ENCODE measurements at places on chromosomes 5 and 9.

DNA sequence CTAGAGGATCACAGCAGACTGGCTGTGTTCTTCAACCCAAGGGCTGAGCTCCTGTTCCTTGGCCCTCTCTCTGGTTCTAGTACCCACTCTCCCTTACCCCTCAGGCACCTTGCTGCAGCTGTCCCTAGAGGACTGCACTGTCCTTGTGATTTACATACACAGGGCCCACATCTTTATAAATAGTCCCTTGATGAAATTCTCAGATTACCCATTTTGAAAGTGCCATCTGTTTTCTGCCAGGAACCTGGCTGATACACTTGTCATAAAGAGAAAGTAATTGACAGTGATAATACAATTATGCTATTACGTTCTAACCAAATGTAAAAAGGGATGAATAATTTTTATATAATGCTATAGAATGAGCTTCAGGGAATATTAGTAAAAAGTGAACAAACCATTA is 16.5 kb upstream of the SPARC start:
- DNase-seq = no peak

GRCh38 chr5:170886210-170886894 is 24.5 kb downstream of the RANBP17 start:
- DNase-seq = no peak

DNA sequence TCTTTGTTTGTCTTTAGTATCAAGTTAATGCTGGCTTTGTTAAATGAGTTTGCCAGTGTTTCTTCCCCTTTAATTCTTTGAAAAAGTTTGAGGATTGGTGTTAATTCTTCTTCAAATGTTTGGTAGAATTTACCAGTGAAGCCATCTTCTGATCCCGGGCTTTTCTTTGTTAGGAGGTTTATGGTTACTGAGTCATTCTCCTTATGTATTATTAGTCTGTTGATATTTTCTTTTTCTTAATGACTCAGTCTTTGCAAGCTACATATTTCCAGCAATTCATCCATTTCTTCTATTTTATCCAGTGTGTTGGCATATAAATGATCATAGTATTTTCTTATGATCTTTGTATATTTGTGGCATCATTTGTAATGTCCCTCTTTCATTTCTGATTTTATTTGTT is 74.5 kb upstream of the SPINK5 start:
- DNase-seq = no peak

DNA sequence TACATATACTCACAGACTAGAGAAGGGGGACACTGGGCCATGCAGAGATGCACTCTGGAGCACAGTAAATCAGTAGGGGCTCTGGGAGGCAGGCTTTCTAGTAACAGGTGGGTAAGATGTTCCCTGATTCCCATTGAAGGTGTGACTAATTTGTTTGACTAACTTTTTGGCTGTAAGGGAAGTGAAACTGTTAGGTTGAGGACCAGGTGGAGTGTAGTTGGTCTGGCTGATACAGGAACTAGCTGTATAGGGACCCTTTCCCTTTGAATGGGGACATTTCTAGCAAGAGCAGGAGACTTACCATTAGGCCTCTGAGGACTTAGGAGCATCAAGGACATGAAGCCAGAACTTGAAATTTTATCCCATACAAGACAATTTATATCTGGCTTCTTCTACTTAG is 989.6 kb upstream of the COX7C start:
- DNase-seq = no peak

GRCh38 chr5:18393565-18394442 is 759.5 kb downstream of the TAF11L14 start:
- DNase-seq = no peak

- no peak for DNase-seq
Observed at GRCh38 chr5:57311921-57312735, 138.3 kb downstream of the GPBP1 start.

- DNase-seq = no peak
Observed at GRCh38 chr9:83130541-83130940, 67.6 kb upstream of the RASEF start.

- no peak for DNase-seq
Observed at GRCh38 chr5:40904205-40904993, 4.9 kb upstream of the C7 start.

DNA sequence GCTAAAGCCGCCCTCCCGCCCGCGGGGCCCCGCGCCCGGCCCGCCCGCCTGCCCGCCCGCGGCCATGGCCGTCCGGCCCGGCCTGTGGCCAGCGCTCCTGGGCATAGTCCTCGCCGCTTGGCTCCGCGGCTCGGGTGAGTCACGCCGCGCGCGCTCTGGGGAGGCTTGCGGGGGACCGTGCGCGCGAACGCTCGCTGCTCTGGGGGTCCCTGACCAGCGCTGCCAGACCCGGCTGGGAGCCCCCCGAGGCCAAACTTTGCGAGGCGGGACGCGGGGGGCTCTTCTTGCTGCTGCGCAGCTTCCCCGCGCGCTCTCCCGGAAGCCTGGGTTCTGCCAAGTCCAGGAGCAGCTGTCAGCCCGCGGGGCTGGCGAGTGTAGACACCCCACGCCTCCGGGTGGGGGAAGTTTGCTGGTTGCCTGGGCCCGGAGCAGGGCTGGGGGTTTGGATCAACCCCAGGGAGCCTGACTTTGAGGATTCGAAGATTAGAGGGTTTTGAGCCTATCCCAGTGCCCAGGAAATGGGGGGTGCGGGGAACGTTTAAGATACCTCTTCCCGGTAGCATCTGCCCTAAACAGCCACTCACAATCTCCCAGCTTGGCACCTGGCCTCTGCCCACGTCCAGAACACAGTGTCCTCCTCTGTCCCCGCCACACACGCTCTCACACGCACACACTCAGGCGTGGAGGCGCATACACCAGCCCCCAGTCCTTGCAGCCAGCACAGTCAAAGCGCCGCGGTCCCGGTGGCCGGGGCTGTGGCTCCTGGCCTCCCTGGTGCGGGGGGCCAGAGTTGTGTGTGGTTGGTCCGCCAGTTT is 535 bp downstream of the UNC5A start:
- no peak for DNase-seq

- no peak for DNase-seq
Observed at GRCh38 chr5:79416499-79416898, 97.4 kb downstream of the HOMER1 start.

GRCh38 chr5:154829589-154830218 is 20.7 kb downstream of the FAXDC2 start:
- peak; percentile 10 for DNase-seq

- DNase-seq = no peak
Observed at GRCh38 chr5:8825139-8825757, 720.6 kb downstream of the SEMA5A start.

DNA sequence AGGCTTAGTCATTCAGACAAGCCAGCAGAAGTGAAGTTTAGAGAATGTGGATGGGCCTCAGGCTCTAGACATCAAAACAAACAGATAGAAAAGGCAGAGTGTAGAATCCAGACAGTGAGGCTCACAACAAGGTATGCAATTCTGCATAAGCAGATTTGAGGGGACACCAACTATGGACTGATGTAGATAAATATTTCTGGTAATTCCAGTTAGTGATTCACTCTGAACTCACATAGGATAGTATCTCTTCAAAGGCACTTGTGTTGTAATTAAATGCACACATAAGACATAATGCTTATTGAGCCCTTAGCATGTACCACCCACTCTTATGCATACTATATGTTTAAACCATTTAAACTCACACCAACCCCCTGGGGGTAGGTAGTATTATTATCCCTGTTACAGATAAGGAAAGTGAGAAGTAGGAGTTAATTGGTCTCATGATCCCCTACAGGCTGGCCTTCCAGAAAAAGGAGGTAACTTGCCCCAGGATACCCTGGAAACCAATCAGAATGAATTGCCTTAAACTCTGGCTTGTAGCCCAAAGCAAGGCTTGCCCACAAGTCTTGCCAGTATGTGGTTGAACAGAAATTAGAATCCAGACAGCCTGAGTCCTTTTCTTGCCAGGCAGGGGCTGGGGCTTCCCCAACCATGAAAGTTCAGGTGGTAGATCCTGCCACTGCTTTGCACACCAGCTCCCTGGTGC is 39.5 kb upstream of the HSPB3 start:
- no peak for DNase-seq

DNA sequence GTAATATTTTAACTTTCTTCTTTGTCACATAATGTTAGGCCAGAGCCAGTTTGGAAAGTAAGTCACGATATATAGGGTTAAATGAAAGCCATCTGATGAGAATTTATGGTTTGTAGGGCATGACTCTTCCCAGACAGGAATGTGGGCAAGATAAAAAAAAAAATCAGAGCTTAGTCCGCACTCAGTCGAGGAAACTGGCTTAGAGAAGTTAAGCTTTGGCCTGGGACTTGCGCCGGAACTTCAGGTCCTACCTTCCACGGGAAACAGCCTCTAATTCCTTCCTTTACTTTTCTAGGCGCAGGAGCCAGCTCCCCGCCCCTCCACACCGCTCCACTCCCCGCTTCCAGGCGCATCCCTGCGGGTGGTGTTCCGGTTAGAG is 475 bp downstream of the DDX31 start:
- no peak for DNase-seq

- DNase-seq = no peak
Observed at GRCh38 chr5:81896764-81897163, 75.1 kb upstream of the ATG10 start.

DNA sequence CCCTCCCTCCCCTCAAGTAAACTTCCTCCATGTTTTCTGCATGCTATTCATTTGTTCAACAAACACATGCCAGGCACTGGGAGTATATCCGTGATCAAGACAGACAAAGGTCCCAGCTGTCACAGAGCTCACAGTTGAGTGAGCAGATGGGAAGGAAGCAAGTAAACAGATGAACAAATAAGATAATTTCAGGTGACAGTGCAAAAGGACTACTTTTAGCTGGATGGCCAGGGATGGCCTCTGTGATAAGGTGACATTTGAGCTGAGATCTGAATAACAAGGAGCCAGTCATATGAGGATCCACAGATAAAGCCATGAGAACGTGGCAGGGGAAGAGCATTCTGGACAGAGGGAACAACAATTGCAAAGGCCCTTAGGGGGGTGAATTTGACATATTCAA is 121.7 kb upstream of the RAD23B start:
- DNase-seq = no peak

- peak; percentile 31 for DNase-seq
Observed at GRCh38 chr9:28073270-28073669, 500.0 kb upstream of the C9orf72 start.

- DNase-seq = no peak
Observed at GRCh38 chr9:108673386-108673785, 182.4 kb downstream of the ACTL7B start.

DNA sequence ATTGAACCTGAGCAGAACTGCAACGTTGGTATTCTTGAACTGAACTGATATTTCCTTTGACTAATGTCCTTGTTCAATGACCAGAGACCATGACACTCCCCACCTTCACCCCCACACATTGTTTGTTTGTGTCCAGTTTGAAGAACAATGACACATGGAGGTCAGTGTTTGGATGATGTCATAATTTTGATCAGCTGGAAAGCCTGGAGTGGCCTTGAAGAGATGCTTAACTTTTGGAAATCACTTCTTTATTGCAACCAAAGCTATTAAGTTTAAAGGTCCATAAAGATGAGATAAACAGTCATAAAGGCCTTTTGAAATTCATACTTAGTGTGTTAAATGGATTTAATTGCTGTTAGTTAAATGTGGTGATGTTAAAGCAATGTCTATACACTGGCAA is 92.7 kb downstream of the TMC1 start:
- DNase-seq = no peak

DNA sequence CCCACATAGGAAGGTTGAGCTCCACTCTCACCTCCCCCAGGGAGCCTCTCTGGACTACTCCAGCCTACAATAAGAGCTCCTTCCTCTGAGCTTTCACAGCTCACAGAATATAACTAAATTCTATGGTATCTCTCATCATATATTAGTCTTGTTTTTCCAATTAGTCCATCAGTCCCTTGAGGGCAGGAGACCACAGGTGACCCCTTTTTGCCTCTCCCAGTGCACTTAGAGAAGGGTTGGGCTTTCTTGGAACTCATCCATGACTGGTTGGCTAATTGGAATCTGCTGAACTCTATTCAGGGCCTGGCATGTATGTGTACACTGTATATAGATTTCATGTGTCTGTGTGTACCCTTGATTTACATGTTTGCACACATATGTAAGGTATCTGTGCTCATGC is 50.4 kb upstream of the ARAP3 start:
- DNase-seq = no peak

DNA sequence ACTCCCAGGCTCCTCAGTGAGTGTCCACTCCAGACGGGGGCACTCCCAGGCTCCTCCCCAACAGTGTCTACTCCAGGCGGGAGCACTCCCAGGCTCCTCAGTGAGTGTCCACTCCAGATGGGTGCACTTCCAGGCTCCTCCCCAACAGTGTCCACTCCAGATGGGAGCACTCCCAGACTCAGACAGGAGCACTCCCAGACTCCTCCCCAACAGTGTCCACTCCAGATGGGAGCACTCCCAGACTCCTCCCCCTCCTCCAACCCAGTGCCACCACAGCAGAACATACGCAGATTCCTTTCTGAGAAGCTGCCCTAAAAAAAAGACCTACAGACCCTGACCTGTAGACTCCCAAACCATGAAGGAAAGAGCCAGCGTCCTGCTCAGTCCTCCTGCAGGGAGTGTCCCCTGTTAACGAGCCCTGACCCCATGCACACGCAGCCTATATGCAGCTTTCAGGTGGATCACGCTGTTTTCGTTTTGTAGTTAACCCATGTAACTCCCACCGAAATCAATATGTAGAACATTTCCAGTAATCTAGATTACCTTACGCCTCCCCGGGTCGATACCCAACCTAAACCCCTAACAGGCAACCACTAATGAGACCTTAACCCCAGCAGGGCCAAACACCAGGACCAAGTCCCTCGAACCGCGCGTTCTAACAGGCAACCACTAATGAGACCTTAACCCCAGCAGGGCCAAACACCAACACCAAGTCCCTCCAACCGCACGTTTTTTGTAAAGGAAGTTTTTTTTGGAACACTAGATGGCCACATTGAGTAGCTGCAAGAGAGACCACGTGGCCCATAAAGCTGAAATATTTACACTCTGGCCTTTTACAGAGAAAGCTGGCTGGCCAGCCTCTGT is 15.7 kb downstream of the PNPLA7 start:
- no peak for DNase-seq

DNA sequence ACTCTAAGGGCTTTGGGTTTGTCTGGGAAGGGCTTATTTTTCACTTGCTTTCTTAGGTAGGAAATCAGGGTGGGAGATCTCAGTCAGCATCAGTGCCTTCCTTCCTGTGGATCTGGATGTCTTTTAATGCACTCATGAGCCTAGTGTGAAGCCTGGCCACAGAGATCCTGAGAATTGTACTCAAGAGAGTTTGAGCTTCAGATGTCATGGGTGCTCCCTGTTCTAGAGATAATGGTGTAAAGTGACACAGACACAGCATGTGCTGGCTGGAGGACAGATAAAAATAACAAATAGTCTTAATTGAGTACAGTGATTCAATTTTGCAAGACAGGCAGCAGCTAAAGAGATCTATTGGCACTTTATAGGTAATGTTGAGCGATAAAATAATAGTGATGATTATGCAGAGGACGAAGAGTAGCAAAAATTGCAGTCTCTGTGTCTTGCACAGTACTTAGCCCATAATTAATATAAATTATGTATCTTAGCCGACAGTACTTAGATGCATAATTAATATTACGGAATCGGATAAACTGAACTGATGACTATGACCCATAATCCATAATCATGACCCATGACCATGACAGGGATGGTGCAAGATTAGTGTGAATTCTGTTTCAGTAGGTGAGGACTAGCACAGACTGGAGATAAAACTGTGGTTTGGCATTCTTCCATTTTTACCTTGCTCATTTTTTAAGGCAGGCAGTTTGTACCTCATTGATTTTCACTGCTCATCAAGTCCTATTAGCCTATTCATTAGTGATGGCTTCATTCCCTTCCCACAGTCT is 408.7 kb upstream of the PIK3R1 start:
- DNase-seq = no peak

All from NCI-H187 (cell line).